ENCODE measurements at places on chromosomes 11 and 22. TPM values are rescaled to one million over a fixed set of nuclear protein-coding genes. Genes with fewer than 3 reads are reported as not detected.

GRCh38 chr11:85647078-85647477, 689 bp upstream of the TMEM126A start:
- DNase-seq: no peak

DNA sequence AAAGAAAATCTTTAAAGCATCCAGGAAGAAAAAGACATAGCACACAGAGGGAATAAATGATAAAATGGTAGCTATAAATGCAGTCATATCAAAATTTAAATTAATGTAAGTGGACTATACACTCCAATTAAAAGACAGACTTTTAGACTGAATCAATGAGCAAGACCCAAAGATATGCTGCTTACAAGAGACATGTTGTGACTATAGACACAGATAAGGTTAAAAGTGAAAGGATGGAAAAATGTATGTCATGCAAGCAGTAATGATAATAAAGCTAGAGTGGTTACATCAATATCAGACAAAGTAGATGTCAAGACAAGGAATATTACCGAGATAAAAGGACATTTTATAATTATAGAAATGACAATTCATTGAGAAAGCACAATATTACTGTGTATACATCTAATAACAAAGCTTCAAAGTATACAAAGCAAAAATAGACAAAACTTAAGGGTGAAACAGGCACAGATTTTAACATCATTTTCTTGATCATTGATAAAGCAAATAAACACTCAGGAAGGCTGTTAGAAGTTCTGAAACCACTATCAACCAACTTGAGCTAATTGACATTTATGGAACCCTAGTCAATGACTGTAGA, 22.8 kb upstream of the MUC5AC start:
- no peak for DNase-seq

GRCh38 chr11:14644226-14645014, 816 bp downstream of the PDE3B start:
- peak; percentile 92 for DNase-seq

- DNase-seq: no peak
Measured at GRCh38 chr11:35173011-35173511, 34.1 kb downstream of the CD44 start.

- DNase-seq: no peak
Measured at GRCh38 chr11:83464160-83464944, 178.2 kb upstream of the CCDC90B start.

Gene APOA4
- not detected for total RNA-seq

Gene ABCC8
- total RNA-seq: not detected

DNA sequence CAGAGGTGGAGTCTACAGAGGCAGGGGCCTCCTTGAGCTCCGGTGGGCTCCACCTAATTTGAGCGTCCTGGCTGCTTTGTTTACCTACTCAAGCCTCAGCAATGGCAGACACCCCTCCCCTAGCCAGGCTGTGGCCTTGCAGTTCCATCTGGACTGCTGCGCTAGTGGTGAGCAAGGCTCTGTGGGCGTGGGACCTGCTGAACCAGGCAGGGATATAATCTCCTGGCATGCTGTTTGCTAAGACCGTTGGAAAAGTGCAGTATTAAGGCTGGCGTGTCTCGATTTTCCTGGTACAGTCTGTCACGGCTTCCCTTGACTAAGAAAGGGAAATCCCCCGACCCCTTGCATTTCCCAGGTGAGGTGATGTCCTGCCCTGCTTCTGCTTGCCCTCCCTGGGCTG, 77.7 kb downstream of the GDPD4 start:
- DNase-seq: no peak

DNA sequence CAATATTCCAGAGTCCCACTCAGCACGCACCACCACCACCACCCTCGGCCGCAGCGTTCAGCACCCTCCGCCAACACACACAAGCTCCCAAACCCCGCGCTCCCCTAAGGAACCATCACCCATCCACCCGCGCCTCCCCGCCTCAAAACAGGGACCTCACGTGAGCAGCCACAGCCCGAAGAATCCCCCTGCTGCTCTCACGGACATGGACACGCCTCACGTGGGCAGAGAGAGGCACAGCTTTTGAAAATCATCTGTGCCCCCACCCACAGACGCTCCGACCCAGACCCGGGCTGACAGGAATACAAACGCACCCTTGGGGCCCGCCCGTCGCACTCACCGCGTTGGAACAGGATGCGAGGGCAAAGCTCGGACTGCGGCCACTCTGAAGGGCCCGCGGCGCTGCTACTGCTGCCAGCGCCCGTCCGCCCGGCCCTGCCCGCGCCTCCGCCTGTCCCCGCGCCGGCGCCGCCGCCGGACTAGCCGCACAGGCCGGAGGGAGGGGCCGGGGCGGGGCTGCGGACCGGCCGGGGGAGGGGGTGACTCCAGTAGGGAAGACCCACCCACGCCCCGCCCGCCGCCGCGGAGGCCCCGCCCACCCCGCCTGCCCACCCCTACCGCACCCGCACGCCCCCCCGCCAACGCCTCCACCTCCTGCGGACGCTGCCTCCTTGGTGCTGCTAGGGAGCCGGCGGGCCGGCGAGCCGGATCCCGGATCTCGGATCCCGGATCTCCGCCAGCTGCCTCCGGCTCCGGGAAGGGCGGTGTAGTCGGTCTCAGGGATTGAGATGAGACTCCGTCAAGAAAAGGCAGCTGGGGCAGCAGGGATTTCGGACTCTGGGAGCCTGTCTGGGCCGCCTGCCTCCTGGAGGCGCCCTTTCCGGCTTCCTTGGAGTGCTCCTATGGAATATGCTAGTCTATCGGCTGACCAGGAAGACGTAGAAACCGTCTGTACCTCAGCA, at the start of gene TRIM3:
Gene TRIM3, minus strand, starts transcription at position 491 of the 962 bp plus-strand sequence. CDS start 8,246 bp downstream, outside the sequence.
- DNase-seq: peak; percentile 96

- DNase-seq: no peak
Measured at GRCh38 chr22:46891382-46891951, 129.0 kb downstream of the TBC1D22A start.

DNA sequence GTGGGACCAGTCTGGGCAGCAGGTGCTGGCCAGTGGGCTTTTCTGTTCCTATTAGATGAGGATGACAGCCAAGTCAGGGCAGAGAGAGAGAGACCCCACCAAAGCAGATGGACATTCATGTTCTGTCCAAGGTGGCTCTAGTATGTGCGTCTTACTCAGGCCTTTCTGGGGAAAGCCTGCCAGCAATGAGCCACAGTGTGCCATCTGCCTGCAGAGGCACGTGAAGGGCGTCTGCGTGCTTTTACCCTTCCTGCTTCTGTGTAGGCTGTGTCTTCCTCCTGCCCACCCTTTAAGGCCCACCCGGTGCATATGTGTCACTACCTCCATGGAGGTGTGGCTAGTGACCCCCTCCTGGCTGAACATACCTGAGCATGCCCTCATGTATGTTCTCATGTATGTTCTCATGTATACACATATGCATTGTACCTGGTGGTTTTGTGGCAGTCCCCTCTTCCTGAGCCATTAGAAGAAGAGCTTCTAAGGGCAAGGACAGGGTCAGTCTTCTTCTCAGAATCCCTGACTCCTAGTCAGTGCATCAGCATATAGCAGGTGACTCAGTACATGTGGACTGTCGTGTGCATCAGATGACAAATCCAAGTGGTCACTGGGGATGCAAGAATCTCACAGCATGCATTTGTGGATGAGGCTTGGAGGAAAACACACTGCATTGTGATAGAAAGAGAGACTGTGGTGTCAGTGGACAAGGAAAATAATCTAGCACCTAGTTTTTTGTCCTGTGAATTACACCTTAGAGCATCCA, 90.4 kb upstream of the YWHAH start:
- DNase-seq: no peak

Gene IL17REL
- total RNA-seq: 1.6 TPM

Gene CALCA
- 0.57 TPM for total RNA-seq

- DNase-seq: no peak
Measured at GRCh38 chr22:48858121-48858520, 969.6 kb downstream of the BRD1 start.

Gene SCUBE1
- 13.4 TPM for total RNA-seq

Gene SMTNL1
- not detected for total RNA-seq

- no peak for DNase-seq
Measured at GRCh38 chr11:115665958-115666357, 161.7 kb upstream of the CADM1 start.

Gene UCP2
- 416 TPM for total RNA-seq

GRCh38 chr11:46237248-46238077, 40.0 kb upstream of the CREB3L1 start:
- DNase-seq: peak; percentile 91

Gene VSIG10L2
- total RNA-seq: 5.0 TPM

DNA sequence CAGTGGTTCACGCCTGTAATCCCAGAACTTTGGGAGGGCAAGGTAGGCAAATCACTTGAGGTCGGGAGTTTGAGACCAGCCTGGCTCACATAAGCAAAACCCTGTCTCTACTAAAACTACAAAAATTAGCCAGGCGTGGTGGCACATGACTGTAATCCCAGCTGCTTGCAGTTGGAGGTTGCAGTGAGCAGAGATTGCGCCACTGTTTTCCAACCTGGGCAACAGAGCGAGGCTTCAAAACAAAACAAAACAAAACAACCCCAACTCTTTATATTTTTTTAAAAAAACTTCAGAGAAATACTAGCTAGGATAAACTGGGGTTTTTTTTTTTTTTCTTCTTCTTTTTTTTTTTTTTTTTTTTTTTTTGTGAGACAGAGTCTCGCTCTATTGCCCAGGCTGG, 31.8 kb upstream of the RAPSN start:
- no peak for DNase-seq

DNA sequence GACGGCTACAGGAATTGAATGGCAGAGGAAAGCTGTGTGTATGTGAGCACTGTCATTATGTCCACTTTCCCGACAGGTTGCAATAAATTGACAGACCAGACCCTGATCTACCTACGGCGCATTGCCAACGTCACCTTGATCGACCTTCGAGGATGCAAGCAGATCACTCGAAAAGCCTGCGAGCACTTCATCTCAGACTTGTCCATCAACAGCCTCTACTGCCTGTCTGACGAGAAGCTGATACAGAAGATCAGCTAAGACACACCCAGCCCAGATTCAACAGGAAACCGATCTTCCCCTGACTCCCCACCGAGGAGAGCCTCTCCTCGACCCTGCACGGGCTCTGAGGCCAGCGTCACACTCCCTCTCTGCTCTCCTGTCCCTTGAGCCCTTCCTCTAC, 11.5 kb upstream of the GRK2 start:
- no peak for DNase-seq

Gene RBMXL2
- not detected for total RNA-seq

Measured in spleen (tissue), 13 donors.